Activated CD4-positive, alpha-beta T cell treated with anti-CD3 and anti-CD28 coated beads, Interleukin-2, amount 10 ng/mL, durations not matched to agents 24 days and 14 days (primary cell): ENCODE measurements at places on chromosomes 5 and 9. TPM values are rescaled to one million over a fixed set of nuclear protein-coding genes. Genes with fewer than 3 reads are reported as not detected.

DNA sequence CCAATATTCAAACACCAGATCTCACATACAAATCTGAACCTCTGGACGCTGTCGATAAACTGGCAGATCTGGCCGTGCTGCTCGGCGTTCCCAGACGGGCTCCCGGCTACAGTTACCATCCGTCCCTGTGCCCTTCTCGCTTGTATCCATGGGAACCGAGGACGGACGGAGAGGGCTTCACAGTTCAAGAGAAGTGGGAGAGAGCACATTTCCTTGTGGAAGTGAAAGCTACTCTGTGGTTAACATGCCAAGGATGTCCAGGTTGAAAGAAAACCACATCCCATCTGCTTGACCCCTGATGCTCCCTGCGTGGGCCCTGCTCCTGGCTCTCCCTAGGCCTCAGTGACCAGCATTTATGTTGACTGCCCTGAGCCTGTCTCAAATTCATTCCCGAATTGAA is 6.3 kb upstream of the DBN1 start:
- peaks cover 31% of the 10 kb centered on the region for H3K4me1 ChIP-seq
- peak overlapping the region; percentile 85 for H3K27ac ChIP-seq
- no peak overlapping the region for H3K4me3 ChIP-seq
- no peaks in the 10 kb centered on the region for H3K27me3 ChIP-seq
- no peak for DNase-seq

DNA sequence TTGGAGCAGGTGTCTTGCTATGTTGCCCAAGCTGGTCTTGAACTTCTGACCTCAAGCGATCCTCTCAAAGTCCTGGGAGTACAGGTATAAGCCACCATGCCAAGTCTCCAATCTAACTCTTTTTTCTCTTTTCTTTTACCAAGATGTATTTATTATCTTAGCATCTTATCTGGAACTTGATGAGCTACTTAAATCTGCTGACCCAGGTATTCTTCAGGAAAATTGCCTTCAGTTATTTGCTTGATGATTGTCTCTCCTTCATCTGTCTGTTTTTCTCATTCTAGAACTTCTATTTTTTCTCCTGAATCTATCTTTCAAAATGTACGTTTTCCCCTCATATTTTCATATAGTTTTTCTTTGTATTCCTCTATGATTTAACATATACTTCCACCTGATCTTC is 158.2 kb upstream of the DMAC1 start:
- no peak overlapping the region for H3K27ac ChIP-seq
- DNase-seq = no peak

DNA sequence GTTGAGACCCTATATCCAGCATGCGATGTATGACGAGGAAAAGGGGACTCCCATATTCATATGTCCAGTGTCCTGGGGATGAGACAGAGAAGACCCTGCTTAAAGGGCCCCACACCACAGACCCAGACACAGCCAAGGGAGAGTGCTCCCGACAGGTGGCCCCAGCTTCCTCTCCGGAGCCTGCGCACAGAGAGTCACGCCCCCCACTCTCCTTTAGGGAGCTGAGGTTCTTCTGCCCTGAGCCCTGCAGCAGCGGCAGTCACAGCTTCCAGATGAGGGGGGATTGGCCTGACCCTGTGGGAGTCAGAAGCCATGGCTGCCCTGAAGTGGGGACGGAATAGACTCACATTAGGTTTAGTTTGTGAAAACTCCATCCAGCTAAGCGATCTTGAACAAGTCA is 17.1 kb downstream of the BTNL3 start:
- H3K4me3 ChIP-seq = no peak overlapping the region
- no peaks in the 10 kb centered on the region for H3K36me3 ChIP-seq
- no peak overlapping the region for H3K27ac ChIP-seq
- DNase-seq = no peak

DNA sequence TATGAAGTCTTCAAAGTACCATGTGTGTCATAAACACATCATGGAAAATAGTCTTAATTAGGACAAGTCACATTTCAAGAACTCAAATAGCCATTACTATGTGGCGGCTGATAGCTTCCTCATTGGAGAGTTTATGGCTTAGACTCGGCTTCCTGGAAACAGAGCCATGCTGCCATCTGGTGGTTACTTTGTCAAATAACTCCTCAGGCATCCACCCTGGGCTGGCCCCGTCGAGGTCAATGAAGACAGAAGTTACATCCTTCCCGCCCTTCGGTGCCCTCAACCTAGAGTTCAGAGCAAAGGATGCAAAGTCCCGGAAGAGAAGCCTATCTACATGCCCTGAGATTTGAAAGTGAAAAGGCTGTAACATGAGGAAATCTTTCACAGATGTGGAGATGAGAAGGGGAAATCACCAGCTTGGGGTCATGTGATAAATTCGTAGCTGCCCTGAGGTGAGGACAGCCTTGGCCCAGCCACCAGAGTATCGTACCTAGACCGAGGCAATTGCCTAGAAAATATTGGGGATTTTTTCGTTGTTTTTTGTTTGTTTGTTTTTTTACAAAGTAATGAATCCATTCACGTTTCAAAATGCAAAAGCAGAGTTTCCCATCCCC is 45.5 kb upstream of the ZNF169 start:
- no peaks in the 10 kb centered on the region for H3K36me3 ChIP-seq
- peak overlapping the region; percentile 33 for H3K4me3 ChIP-seq
- peaks cover 12% of the 10 kb centered on the region for H3K27me3 ChIP-seq
- H3K4me1 ChIP-seq = peaks cover 4% of the 10 kb centered on the region
- DNase-seq = peak; percentile 91
- peak overlapping the region; percentile 64 for H3K27ac ChIP-seq

GRCh38 chr5:157126-157715 is 34.1 kb upstream of the LRRC14B start:
- no peak overlapping the region for H3K27ac ChIP-seq
- H3K36me3 ChIP-seq = no peaks in the 10 kb centered on the region
- no peak overlapping the region for H3K4me3 ChIP-seq
- H3K27me3 ChIP-seq = peaks cover 2% of the 10 kb centered on the region

DNA sequence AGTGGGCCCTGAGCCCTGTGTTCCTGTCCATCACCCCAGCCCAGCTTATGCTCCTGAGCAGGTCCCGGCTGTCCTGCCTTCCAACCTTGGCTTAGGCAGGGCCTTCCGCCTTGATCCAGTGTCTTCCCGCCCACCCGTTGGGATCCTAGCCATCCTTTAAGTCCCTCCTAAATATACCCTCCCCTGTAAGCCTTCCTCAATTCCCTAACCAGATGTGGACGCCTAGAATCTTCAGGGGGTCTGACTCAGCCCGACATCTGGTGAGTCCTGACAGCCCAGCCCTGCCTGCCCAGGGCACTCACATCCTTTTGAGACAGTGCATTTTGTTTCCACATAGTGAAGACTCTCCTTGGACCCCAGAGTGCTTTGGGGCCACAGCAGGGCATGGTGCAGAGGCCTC is 23.7 kb downstream of the SLC6A7 start:
- peaks cover 14% of the 10 kb centered on the region for H3K4me1 ChIP-seq
- H3K4me3 ChIP-seq = no peak overlapping the region
- DNase-seq = no peak
- no peak overlapping the region for H3K27ac ChIP-seq
- no peaks in the 10 kb centered on the region for H3K36me3 ChIP-seq
- peaks cover 15% of the 10 kb centered on the region for H3K27me3 ChIP-seq

DNA sequence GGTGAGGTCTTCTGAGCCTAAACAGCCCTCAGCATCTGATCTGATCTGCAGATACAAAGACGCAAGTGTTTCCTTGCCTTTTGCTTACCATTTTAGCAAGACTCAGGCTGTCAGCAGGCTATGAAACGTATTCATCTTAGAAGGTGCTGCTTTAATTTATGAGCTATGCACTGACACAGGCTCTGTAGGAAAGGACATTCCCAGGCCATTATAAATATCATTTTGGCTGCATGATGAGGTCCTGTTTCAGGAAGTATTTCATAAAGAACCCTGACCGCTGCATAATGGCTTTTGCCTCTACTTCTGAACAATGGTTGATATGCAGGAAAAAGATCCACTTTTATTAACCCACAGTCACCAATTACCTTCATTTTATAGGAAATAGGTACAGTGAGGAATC is 98.4 kb upstream of the CAST start:
- H3K36me3 ChIP-seq = no peaks in the 10 kb centered on the region
- no peak overlapping the region for H3K27ac ChIP-seq

GRCh38 chr5:14250084-14250695 is 107.0 kb downstream of the TRIO start:
- peaks cover 2% of the 10 kb centered on the region for H3K27me3 ChIP-seq
- no peaks in the 10 kb centered on the region for H3K4me1 ChIP-seq
- H3K4me3 ChIP-seq = no peak overlapping the region
- no peak for DNase-seq
- no peak overlapping the region for H3K27ac ChIP-seq

C5orf63 gene
- 5.6 and 5.7 TPM in 2 replicates for total RNA-seq

AFAP1L1 gene
- total RNA-seq = not detected in 2 replicates

DNA sequence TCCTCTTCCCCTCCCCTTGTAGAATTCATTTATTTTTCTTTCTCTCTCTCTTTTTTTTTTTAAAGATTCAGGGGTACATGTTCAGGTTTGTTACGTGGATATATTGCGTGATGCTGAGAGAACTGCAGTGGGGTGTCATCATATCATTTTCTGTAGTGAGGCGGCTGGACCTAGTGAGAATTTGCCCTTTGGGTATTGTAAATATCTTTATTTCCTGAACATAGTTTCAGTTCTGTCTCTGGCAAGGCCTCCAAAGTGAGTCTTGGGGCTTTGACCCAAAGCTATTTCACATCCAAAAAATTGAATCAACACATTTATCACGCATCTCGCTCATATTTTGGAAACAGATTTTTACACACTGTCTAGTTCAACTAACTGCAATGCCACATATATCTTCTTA is 25.4 kb upstream of the MYOT start:
- H3K27me3 ChIP-seq = peaks cover 4% of the 10 kb centered on the region
- no peak for DNase-seq
- H3K36me3 ChIP-seq = no peaks in the 10 kb centered on the region
- no peak overlapping the region for H3K27ac ChIP-seq

DNA sequence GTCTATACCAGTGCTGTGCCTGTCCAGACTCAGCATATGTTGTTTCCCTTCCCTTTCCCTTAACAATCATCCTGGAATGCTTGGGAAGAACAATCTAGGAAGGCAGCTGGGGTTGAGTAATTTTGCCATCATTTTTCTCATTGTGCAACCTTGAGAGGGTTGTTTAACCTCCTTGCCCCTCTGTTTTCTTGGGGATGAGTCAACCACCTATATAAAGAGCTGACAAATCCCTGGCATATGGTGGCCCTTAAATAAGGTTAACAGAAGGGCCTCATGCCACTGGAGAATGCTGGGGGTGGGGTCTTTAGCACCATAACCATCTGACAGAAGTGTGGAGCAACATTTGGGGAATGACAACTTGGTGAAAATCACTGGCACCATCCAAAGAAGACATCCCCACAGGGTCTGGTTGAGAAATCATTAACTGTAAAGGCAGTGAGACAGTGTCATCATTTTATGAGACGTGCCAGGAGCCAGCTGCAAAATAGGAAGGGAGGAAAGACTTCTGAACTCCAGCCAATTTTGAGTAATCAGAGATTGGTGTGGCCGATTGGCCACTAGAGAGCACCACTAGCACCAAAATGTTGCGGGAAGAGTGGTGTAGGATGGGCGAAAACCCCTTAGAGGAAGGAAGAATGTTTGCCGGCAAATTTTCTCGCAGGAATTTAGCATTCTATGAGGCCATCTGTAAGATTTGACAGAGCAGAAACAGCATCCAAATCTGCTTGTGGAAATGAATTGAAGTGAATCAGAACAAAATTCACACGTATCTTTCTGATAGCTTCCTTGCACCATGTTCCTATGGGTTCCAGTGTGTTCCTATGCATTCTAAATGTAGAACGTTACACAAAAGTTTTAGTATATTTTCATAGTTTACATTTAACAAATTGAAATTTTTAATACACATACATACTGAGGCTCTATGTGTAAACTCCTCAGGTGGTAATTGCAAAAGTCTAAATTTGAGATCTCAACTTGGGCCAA is 113.8 kb downstream of the MSX2 start:
- H3K27me3 ChIP-seq = peaks cover 2% of the 10 kb centered on the region
- no peaks in the 10 kb centered on the region for H3K4me1 ChIP-seq
- DNase-seq = no peak

ALDH1A1 gene
- total RNA-seq = not detected in 2 replicates

- H3K4me1 ChIP-seq = no peaks in the 10 kb centered on the region
- no peak for DNase-seq
- H3K27me3 ChIP-seq = no peaks in the 10 kb centered on the region
- H3K36me3 ChIP-seq = no peaks in the 10 kb centered on the region
Measured at GRCh38 chr5:30736669-30737068, 456.8 kb upstream of the CDH6 start.

DNA sequence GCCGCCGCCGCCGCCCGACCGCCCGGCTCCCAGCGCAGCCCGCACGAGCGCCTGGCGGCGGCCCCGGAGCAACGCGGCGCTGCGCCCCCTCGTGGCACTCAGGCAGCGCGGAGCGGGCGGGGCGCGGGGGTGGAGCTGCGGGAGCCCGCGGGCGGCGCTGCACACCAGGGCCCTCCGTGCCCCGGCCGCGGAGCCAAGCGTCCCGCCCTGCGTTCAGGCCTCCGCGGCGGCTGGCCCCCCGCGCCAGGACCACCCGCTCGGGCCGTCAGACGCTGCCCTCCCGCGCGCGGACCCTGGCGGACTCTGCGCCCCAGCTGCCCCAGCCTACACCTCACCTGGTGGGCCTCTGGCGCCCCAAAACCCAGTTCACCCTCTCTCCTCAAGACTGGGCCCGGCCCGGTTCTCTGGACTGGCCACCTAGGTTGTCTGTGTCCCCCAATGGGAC is at the start of gene RASGEF1C:
Gene RASGEF1C, minus strand, starts transcription at position 75 of the 445 bp plus-strand sequence. CDS start 71,159 bp downstream, outside the sequence.
- H3K27me3 ChIP-seq = peaks cover 21% of the 10 kb centered on the region
- peaks cover 4% of the 10 kb centered on the region for H3K4me1 ChIP-seq
- peak; percentile 92 for DNase-seq

DNA sequence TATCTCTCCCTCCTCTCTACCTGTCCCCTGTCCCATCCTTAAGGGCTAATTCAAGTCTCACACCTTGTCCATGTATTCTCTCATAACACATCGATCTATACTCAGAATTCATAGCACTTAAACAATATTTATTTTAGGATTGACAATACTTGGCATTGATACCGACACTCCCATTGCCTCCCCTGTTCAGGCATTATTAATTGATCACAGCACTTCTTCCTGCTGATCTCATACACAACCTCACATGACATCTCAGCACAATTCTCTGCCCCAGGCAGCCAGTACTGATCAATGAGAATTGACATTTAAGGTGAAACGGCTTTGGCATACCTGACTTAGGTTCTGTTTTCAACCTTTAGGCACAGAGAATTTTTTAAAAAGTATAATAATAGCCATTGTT is 582.4 kb upstream of the BRINP1 start:
- peaks cover 2% of the 10 kb centered on the region for H3K27me3 ChIP-seq
- no peak for DNase-seq
- no peak overlapping the region for H3K27ac ChIP-seq
- no peaks in the 10 kb centered on the region for H3K36me3 ChIP-seq
- no peaks in the 10 kb centered on the region for H3K4me1 ChIP-seq
- H3K4me3 ChIP-seq = no peak overlapping the region

SPATA9 gene
- total RNA-seq = not detected in 2 replicates

MAN1B1 gene
- 49.7 and 50.1 TPM in 2 replicates for total RNA-seq

GRCh38 chr9:131235480-131235851 is 40.8 kb downstream of the FAM78A start:
- H3K4me3 ChIP-seq = no peak overlapping the region
- no peaks in the 10 kb centered on the region for H3K27me3 ChIP-seq
- peaks cover 34% of the 10 kb centered on the region for H3K4me1 ChIP-seq
- DNase-seq = no peak
- no peak overlapping the region for H3K27ac ChIP-seq

RIOK2 gene
- total RNA-seq = 40.8 and 42.0 TPM in 2 replicates
